ENCODE measurements at places on chromosomes 16 and 17.
A peak's percentile ranks its signal among the peaks of the same experiment; 100 is the strongest.

DNA sequence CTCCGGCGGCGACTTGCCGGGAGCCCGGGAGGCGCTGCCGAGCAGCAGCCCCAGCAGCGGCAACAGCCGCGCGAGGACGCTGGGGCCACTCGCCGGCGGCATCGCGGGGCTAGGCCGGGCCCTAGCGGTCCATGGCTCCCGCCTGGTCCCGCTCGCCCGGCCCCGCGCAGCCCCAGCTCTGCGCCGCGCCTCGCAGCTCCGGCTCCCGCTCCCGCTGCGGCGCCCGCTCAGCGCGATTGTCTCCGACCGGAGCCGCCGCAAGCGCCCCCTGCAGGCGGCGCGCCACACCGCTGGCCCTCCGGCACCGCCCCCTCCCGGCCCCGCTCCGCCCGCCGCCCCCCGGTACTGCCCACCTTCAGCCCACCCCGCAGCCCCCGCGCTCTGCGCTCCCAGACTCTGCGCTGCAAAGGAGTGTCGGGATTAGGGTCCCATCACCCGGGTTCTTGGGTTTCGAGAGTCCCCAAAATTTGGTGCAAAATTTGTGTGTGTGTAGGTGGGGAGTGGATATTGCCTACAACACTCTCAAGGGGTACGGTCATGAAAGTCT lies at the start of gene FAM171A2:
FAM171A2 (minus strand) TSS at position 241 of the 547 bp plus-strand sequence; CDS start at position 102, 139 bp downstream.
- peak; percentile 48 for DNase-seq

DNA sequence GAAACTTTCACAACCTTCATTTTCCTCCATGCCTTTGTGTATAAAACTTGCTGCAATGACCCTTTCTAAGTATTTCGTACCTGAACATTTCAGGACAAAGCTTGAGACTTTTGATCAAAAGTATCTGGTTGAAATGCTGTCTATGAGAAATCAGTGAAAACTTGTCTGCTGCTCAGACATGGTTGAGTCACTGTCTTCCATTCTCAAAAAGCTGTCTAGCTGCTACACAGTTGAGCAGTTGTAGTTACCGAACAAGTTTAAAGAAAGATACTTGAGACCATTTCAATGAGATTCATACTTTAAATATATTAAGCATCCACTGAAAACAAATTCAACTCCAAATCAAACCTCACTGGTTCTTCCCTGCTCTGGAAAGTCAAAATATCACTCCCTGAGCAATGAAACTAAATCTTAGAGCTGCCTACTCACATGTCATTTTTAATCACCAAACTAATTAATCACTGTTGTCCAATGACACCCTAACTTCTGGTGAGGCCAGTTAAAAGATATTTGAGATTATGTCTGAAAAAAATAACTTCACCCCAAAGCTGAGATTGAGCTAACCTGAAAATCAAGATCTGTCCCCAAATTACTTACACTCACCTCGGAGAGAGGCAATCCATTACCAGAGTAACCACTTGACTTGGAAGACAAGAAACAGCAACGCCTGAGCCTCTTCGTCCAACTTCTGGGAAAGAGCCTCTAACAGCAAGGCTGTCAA lies 488 bp downstream of the TMEM100 start:
- DNase-seq = no peak

DNA sequence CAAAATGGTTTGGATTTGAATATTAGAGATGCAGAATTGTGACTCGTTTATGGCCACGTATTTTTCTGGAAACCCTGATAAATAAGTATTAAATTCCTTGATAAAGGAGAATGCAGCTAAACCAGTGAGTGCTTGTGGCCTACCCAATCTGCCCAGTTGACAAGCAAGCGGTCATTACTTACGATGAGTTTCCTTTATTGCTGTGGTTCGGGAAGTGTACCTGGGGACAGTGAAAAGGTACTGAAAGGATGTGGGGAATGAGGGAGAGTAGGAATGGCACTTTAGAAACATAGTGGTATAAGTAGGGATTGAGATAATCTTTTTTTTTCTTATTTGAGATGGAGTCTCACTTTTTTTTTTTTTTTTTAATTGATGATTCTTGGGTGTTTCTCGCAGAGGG lies 33.8 kb downstream of the RBBP6 start:
- DNase-seq = no peak

DNA sequence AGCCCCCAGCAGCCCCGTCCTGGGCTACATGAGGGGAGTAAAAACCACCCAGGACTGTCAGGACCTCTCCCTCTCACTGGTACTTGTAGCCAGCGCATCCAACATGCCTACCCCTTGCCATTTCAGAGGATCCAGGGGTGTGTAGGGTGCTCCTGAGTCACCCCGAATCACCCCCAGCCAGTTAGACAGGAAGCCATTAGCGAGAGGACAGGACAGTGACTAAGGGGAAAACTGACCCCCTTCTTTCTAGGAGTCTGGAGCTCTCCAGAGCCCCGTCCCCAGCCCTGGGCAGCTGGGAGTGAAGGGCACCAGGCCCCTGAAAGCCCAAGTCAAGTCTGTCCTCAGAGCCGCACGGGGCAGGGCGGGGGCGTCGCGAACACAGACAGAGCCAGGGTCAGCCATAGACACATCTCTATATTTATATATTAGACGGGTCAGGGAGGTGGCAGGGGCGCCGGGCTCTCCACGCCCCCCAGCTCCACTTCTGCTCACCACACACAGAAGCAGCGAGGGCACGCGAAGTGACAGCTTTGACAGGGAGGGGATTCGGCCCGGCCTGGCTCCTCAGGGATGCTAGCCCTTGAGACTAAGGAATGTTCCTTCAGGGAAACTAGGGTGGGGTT lies 485 bp upstream of the GDPD3 start:
- no peak for DNase-seq

GRCh38 chr17:65519462-65519861 lies 42.0 kb downstream of the AXIN2 start:
- no peak for DNase-seq

DNA sequence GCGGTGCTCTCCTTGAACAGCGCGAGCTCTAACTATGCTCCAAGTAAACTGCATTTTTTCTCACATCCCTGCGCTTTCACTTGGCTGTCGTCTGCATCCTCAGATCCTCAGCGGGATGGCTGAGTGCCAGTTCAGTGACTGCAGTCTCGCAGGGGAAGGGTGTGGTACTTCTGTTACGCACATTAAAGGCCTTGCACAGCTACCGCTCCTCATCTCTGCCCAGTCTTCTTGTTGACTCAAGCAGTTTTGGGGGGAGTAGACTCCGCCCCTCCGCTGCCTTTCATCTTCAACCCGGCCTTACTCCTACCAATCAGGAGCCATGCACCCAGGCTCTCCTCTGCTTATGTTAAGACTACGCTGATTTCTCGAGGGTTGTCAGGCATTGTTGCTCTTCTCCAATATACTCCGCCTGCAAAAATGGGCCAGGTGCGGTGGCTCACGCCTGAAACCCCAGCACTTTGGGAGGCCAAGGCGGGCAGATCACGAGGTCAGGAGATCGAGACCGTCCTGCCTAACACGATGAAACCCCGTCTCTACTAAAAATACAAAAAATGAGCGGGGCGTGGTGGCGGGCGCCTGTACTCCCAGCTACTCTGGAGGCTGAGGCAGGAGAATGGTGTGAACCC lies 10.0 kb downstream of the ATP5PD start:
- peak; percentile 47 for DNase-seq

DNA sequence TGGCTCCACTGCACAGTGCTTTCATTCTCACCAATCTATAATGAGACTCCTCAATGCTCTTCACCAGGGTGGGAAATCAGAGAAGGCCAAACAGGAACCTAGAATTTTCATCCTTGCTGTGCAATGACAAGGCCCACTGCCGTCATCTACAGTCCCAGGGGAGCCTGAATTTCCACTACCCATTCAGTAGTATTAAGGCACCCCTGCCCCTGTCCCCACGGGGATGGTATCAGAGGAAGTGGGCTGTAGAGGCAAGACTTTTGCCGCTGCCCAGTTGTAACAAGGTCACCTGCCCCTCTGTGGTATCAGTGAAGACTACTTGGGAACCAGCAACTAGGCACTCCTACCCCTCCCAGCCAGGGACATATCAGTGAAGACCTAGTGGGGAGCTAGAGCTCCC lies 104.5 kb downstream of the C16orf78 start:
- DNase-seq = no peak

DNA sequence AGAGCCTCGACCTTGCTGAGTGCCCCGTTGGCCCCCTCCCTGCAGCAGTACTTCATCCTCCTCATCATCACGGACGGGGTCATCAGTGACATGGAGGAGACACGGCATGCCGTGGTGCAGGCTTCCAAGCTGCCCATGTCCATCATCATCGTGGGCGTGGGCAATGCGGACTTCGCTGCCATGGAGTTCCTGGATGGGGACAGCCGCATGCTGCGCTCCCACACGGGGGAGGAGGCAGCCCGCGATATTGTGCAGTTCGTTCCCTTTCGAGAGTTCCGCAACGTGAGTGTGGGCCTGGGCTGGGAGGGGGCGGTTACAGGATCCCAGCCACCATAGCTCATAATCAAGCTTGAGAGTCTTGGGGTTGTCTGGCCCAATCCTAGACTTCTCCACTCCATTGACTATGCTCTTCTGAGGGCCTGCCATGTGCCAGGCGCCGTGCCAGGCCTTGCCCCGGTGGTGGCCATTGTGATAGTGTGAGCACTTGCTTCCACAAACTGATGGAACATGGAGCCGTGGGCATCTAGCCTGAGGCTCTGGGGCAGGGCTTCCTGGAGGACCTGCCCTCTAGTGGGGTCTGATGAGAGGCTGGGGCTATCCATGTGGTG lies 39.7 kb downstream of the PSME3IP1 start:
- no peak for DNase-seq

- peak; percentile 31 for DNase-seq
Observed at GRCh38 chr16:67428146-67428731, 2.7 kb upstream of the HSD11B2 start.

DNA sequence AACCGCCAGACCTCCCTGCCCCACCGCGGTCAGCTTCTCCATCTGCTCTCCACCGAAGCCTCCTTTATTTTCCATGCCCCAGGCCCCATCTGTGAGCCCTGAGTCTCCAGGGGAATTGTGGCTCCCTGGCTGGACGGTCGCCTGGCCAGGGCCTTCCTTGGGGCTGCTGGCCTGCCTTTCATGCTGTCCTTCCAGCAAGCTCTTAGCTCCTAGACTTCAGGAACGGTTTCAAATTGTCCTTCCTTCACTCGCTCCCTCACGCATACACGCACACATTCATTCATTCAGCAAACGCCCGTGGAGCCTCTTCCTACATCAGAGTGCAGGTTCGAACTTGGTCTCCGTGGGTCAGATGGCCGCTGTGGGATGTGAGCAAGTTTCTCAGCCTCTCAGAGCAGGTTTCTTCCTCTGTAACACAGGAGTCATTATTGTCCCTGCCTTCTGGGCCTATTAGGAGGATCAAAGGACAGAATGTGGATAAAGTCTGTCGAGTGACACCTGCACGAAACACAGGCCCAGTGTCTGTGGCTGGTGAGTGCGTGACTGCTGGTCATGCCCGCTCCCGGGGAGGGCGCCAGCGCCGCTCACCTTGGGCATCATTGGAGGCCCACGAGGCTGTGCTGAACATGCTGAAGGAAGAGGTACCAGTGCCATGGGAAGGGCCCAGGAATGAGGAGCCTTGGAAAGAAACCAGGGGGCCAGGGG lies 18.7 kb upstream of the GSE1 start:
- no peak for DNase-seq

DNA sequence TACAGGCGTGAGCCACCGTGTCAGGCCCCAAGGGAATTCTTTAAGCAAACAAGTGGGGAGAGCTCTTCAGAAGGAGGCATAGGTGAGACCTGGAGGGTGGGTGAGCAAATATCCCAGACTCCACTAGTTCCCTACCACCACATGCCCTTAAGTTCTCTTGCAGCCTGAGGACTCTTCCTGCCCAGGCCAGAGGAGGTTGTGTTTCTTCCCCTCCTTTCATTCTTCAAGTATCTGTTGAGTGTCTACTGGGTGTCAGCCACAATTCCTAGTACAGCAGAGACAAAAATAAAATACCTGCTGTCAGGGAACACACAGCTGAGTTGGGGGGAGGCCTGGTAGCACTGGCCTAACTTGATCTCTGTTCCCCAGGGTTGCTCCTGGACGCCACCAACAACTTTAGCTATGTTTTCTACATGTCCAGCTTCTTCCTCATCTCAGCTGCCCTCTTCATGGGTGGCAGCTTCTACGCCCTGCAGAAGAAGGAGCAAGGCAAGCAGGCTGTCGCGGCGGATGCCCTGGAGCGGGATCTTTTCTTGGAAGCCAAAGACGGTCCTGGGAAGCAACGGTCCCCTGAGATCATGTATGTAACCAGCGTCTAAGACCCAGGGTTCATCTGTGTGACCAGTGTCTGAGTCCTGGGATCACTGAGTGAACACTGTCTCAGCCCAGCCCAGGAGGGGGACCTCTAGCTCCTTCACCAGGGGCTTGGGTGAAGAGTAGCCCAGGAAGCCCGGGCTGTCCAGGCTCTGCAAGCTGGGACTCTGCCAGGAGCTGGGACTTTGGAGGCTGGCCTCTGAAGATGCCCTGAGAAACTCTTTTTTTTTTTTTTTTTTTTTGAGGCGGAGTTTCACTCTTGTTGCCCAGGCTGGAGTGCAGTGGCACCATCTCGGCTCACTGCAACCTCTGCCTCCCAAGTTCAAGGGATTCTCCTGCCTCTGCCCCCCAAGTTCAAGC lies 5.9 kb upstream of the ARMC7 start:
- DNase-seq = no peak

DNA sequence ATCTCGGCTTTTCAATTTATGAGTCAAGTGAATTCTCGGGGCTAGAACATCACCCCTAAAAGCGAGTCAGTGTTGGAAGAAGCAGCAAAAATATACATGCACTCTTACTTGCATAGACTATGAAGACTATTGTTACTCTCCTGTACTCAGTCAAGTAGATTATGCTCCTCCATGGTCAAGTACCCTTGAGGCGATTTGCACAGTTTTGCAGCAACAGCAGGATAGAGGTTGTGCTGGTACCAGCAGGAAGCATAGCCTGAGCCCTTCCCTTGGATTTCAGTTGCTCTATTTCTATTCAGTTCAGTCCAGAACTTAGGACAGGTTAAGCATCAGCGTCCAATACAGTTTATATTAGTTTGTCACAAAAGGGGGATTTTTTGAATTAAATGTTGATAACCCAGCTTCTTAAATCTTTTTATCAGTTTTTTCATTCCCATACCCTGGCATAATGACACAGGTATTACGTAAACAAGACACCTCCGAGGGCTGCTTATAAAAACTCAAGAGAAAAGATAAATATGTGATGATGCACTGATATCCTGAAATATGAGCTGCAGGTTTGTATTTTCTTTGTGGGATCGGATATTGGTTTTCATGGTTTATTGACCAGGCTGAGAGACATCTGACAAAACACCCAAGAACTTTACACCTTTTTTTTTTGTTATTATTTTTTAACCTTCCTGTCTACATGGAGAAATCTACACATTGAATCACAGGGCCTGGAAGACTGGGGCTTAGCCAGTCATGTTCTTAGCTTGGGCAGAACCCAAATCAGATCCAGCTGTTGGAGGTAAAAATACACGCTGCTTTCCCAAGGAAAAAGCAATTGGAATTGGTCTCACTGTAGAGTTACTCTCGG lies 144.1 kb downstream of the PITPNC1 start:
- DNase-seq = no peak

DNA sequence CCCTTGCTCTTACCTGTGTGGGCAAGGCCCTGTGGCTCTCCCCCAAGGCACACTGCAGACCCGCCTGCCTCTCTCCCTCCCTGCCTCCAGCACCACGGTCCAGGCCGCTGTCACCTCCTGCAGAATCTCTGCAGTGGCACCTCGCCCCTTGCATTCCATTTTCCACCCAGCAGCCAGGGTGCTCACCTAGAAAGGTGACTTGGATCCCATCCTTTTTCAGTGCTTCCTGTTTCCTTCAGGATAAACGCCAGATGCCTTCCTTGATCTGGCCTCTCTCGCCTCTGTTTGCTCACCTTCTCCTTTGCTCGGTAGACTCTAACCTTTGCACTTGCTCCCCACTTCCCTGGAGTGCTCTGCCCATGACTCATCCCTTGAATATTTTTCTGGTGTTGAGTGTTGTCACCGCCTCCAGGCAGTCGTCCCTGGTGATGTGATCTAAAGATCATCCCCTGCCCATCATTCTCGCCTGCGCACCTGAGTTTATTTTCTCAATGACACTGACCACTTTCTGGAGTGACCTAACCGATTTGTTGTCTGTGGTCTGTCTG lies 79.2 kb upstream of the LGALS9 start:
- no peak for DNase-seq
